Hematopoietic multipotent progenitor cell treated with erythropoietin and hydrocortisone succinate and interleukin-3 and kit ligand, for 6 days (in vitro differentiated cells): ENCODE measurements at places on chromosomes 5 and 9.

- no peak for DNase-seq
Measured at GRCh38 chr5:142959683-142960657, 189.8 kb downstream of the ARHGAP26 start.

DNA sequence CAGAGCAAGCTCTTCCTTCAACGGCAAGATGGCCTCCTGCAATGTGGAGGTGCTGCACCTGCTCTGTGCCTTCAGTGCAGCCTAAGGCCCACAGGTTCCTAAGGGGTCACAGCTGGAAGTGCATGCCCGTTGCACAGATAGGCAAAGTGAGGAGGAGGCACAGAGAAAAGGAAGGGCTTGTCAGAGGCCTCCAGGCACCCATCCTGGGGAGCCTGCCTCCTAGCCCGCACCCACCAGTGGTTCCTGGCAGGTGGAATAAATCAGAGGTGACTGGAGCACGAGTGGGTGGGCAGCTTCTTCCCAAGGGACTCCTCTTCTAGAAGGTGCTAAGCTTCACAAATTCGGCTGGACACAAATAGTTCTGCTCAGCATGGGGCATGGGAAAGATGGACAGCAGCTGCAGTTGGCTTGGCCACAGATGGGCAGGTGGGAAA, 52.8 kb upstream of the STXBP1 start:
- DNase-seq, result no peak

DNA sequence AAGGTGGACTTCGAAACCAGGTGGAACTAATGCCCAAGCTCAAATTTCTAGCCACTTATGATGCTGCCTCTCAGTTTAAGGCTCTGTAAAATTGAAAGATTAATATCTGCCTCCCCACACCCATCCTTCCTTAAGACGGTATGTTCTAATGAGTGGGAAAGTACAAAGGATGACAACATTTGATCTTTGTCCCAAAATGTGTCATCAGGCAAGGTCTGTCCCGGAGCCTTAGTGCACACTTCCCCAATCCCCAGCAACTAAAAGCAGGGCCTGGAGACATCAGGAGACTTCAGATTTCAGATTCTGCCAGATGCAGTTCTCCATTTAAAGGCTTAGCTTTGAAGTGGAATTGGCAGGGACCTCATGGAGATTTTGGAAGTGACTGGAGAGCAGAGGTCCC, 316.5 kb downstream of the ASTN2 start:
- DNase-seq, result no peak

GRCh38 chr5:63118221-63118620, 539.6 kb downstream of the LRRC70 start:
- no peak for DNase-seq

DNA sequence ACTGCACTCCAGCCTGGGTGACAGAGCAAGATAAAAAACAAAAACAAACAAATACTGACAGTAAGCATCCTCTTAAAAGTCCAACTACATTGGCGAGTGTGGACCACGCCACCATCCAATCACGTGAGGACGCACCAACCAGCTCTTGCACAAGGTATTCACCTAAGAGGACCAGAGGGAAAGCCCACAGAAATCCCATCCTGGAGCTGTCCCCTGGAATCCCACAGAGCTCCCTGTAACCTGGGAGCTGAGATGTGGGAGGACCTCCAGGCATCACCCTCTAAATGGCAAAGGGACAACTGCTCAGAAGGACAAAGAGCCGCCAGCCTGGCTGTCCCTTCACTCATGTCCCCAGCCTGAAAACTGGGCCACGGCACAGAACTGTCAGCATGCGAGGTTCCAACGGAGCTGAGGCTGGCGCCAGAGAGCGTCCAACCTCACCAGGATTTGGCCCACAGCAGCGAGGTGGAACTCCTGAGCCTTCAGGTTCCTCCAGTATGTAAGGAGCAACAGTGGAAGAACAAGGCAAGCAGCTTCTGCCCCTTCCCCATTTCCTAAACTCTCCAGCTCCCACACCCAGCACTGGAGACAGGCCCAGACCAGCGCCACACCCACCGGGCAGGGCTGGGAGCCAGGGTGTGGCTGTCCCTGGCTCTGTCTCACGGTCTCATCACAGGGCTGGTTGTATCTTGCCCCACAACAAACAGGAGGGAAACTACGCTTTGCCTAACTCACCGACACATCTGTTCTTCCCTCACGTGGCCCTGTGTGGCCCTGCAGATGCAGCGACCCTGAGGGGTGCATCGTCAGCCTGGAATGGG, 15.2 kb downstream of the IPPK start:
- peak; percentile 82 for DNase-seq

- no peak for DNase-seq
Measured at GRCh38 chr9:135080286-135081263, 6.9 kb upstream of the OLFM1 start.

- no peak for DNase-seq
Measured at GRCh38 chr5:74127381-74128320, 501.7 kb downstream of the ARHGEF28 start.

- DNase-seq, result peak; percentile 50
Measured at GRCh38 chr5:119420169-119420568, 32.1 kb upstream of the HSD17B4 start.

DNA sequence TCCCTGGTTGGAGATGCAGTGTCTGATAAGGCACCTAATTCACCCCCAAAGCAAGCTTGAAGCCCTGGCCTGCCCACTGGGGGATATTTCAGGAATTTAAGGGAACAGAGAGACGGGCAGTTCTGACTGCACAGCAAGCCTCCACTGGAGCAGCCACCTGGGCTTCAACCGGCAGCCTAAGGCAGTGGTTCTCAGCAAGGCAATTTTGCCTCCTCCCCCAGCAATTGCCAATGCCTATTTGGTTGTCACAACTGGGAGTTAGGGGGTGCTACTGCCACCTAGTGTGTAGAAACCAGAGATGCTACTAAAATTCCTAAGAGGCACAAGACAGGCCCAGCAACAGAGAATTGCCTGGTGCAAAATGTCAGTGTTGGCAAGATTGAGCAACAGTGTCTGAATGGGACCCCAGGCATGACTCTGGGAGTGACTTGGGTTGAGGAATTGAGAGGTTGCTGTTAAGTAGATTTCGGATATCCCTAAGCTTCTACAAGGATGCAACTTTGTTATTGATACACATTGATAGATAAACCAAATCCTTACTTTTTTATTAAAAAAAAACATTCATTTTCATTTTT, 58.7 kb upstream of the CTSL start:
- peak; percentile 63 for DNase-seq

DNA sequence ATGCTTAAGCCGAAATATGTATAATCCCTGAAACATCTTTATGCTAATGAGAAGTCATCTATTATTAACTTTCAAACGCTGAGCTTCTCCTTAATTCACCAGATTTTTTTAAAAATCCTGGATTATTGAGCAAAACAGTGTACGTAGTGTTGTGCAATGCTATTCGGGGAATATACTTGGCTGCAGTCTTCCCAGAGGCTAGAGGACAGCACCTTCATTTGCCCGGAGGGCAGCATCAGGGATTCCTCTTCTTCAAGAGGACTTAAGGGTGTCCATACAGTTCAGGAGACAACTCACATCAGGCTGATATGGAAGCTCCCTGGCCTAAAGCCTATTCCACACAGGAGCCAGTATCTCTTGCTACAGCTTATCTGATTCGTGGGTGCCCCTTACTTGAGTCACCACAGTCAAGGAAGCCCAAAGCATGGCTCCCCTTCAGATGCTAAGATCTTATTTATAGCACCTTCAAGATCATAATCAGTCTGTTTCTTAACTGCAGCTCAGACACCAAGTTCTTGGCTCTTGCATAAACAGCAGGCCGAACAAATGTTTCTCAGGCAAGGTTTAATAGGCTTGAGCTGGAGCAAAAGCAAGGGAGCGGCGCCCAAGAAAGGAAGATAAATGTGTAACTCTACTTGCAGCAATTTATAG, 29.4 kb downstream of the NUTM2F start:
- DNase-seq, result peak; percentile 56

DNA sequence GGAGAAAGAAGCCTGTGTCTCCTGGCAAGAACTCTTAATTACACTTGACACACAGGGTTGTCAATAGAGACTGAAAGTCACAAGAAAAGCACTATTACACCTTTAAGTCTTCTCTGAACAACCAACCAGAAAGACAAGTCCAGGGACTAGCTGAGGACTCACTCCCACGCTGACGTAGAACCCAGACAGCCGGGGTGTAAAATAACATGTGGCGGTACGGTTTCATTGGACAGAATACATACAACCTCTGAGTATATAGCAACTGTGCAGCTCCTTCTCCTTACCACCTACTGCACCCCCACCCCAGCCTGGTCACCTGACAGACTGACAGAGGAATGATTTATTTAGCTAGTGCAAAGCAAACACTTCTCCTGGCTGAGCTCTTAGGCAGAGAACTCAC, 103.4 kb upstream of the RASEF start:
- DNase-seq, result no peak

GRCh38 chr5:169993485-169993790, 13.1 kb upstream of the INSYN2B start:
- DNase-seq, result no peak

- DNase-seq, result no peak
Measured at GRCh38 chr5:62727184-62727583, 148.6 kb downstream of the LRRC70 start.

GRCh38 chr9:18585996-18586395, 112.0 kb downstream of the ADAMTSL1 start:
- DNase-seq, result no peak

GRCh38 chr9:133066181-133066983, 4.6 kb downstream of the CEL start:
- no peak for DNase-seq

GRCh38 chr9:133786371-133786753, 48.2 kb upstream of the SARDH start:
- no peak for DNase-seq

DNA sequence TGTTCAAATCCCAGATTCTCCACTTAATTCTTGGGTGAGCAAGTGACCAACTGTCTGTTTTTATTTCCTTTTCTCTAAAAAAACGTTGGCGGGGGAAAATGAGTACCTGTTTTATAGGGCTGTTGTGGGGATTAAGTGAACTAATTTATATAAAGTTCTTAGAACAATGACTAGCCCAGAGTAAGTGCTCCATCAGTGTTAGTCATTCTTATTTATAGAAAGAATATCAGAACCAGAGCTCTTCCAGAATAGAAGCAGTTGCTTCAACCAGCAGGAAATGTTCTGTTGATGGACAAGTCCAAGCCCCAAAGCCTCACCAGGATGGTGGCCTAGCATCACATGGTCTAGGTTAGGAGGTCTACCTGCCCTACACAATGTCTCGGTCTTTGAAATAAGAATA, 379.2 kb downstream of the ACTL7B start:
- no peak for DNase-seq

DNA sequence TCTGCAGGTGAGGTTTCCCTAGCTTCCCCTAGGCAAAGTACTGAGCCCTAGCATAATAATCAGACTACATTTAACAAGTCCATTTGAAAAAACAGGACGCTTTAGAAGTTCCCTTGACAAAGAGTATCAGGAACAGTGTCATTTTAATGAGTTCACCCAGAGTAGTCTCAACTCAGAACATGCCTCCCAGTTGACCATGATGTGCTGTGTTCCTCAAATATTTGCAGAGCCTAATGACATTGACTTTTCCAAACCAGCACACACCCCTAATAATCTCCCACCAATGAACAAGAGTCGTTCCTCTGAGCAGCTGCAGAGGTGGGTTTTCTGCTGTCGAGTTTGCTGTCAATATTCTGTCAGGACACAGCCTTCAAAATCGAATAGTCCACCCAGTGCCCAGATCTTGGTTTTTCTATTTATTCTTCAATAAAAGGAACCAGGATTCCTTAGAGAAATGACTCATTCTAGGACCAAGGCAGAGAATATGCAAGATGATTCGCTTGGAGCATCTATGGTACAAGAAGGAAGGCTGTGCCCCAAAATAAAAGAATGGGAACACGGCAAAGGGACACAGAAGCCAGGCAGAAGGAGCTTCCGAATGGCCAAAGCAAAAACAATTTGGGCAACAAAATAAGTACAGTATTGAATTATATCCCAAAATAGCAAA, 57.6 kb downstream of the OTULIN start:
- DNase-seq, result no peak

- DNase-seq, result no peak
Measured at GRCh38 chr5:83337453-83338035, 134.0 kb upstream of the VCAN start.

DNA sequence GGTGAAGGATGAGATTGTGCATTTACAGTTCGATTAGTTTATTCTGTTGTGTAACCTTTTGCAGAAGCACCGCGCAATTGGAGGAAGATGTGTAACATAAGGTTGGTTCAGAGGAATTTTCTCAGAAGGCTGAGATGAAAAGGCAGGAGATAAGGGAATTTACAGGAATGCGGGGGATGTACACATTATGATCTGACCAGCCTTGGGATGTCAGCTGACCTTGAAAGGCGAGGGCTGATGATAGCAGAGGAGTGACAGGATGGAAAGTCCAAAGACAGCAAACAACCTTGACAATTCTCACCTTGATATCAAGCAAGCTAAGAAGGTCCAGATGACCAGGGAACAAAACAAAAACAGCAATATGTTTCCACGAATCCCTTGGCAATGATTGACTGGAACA, 88.8 kb downstream of the OTULIN start:
- no peak for DNase-seq

GRCh38 chr9:84154320-84154719, 173.7 kb downstream of the RMI1 start:
- DNase-seq, result no peak

GRCh38 chr9:109789556-109789955, 9.6 kb downstream of the PALM2AKAP2 start:
- no peak for DNase-seq

- DNase-seq, result no peak
Measured at GRCh38 chr5:128757196-128757959, 207.9 kb upstream of the SLC27A6 start.

DNA sequence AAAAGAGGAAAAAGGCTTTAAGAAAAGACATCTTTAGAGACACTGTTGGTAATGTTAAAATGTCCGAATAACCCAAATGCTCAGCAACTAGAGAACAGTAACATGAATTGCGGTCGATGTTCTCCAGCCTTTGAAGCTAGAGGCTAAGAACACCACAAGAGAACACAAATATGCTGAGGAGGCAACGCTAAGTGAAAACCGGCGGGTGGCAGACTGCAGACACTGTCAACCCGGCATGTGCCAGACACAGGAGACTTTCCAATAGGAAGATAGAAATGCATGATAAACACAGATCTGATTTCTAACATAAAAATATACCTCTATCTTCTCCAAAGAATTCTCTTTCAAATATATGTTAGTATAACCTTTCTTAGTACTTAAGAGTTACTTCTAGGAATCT, 18.4 kb upstream of the DDX41 start:
- DNase-seq, result no peak

GRCh38 chr9:107465467-107466451, 23.8 kb downstream of the KLF4 start:
- DNase-seq, result peak; percentile 57

DNA sequence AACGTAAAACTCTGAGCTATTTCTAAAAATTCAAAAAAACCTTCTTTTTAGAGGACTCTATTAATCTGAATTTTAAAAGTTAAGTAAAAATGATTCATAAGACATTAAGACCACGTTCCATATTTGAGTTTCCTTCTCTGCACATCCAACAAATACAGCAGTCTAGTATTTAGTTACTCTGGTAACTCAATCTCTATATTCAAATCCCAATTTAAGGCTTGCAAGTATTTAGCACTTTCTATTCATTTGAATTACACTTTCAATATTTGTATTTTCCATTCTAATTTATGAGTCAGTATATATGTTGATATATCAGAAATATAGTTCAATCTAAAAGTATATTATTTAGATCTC, 17.7 kb downstream of the RFX3 start:
- DNase-seq, result no peak
